ENCODE measurements at places on chromosomes 13 and 19. TPM values are rescaled to one million over a fixed set of nuclear protein-coding genes. Genes with fewer than 3 reads are reported as not detected.
A peak's percentile ranks its signal among the peaks of the same experiment; 100 is the strongest.

GRCh38 chr19:45825917-45826893 is 11.1 kb upstream of the RSPH6A start:
- no peak for DNase-seq
- H3K27ac ChIP-seq: no peak overlapping the region
- no peak overlapping the region for H3K4me3 ChIP-seq
- peaks cover 2% of the 10 kb centered on the region for H3K36me3 ChIP-seq

GRCh38 chr19:51141181-51141580 is 920 bp upstream of the SIGLEC7 start:
- no peak overlapping the region for H3K27ac ChIP-seq
- H3K4me3 ChIP-seq: no peak overlapping the region
- H3K27me3 ChIP-seq: peaks cover 33% of the 10 kb centered on the region
- H3K4me1 ChIP-seq: peaks cover 4% of the 10 kb centered on the region
- no peaks in the 10 kb centered on the region for H3K36me3 ChIP-seq
- no peak for DNase-seq

GRCh38 chr13:65932587-65933239 is 1297.4 kb downstream of the PCDH9 start:
- H3K27ac ChIP-seq: no peak overlapping the region
- H3K36me3 ChIP-seq: no peaks in the 10 kb centered on the region
- no peaks in the 10 kb centered on the region for H3K4me1 ChIP-seq
- no peak for DNase-seq
- no peaks in the 10 kb centered on the region for H3K27me3 ChIP-seq

- no peak overlapping the region for H3K27ac ChIP-seq
- no peak for DNase-seq
- H3K36me3 ChIP-seq: no peaks in the 10 kb centered on the region
- no peaks in the 10 kb centered on the region for H3K27me3 ChIP-seq
- no peak overlapping the region for H3K4me3 ChIP-seq
Observed at GRCh38 chr19:54677217-54677616, 14.4 kb downstream of the LILRB4 start.

Gene SERTM1
- not detected for total RNA-seq

Gene KLK14
- total RNA-seq: 0.59 TPM

DNA sequence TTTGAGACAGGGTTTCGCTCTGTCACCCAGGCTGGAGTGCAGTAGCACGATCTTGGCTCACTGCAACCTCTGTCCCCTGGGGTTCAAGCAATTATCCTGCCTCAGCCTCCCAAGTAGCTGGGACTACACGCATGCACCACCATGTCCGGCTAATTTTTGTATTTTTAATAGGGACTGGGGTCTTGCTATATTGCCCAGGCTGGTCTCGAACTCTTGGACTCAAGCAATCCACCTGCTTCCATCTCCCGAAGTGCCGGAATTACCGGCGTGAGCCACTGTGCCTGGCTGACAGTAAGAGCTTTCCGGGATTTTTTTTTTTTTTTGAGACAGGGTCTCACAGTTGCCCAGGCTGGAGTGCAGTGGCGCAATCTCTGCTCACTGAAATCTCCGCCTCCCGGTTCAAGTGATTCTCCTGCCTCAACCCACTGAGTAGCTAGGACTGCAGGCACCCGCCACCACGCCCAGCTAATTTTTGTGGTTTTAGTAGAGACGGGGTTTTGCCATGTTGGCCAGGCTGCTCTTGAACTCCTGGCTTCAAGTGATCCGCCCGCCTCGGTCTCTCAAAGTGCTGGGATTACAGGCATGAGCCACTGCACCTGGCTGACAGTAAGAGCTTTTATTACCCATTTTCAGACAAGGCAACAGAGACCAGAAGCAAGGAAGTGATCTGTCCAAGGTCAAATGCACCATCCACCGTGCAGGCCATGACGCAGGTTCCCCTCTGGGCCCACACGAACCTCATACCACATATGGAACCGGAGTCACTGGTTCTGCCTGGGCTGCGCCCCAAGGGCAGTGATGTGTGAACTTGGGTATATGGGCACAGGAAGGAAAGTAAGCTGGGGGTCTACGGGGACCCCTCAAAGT is 21.0 kb downstream of the RFX1 start:
- H3K36me3 ChIP-seq: no peaks in the 10 kb centered on the region
- H3K4me3 ChIP-seq: no peak overlapping the region
- peak overlapping the region; percentile 99 for H3K27ac ChIP-seq
- no peaks in the 10 kb centered on the region for H3K27me3 ChIP-seq

GRCh38 chr13:46575818-46576221 is 22.9 kb downstream of the LRCH1 start:
- H3K27ac ChIP-seq: peak overlapping the region; percentile 9
- no peaks in the 10 kb centered on the region for H3K27me3 ChIP-seq
- H3K4me3 ChIP-seq: no peak overlapping the region
- H3K36me3 ChIP-seq: no peaks in the 10 kb centered on the region

GRCh38 chr19:1259206-1259875 is 9.8 kb upstream of the CIRBP start:
- peak overlapping the region; percentile 100 for H3K27ac ChIP-seq
- peak overlapping the region; percentile 62 for H3K4me3 ChIP-seq
- peaks cover 91% of the 10 kb centered on the region for H3K4me1 ChIP-seq
- H3K27me3 ChIP-seq: no peaks in the 10 kb centered on the region
- DNase-seq: peak; percentile 87

Gene CCDC8
- not detected for total RNA-seq

DNA sequence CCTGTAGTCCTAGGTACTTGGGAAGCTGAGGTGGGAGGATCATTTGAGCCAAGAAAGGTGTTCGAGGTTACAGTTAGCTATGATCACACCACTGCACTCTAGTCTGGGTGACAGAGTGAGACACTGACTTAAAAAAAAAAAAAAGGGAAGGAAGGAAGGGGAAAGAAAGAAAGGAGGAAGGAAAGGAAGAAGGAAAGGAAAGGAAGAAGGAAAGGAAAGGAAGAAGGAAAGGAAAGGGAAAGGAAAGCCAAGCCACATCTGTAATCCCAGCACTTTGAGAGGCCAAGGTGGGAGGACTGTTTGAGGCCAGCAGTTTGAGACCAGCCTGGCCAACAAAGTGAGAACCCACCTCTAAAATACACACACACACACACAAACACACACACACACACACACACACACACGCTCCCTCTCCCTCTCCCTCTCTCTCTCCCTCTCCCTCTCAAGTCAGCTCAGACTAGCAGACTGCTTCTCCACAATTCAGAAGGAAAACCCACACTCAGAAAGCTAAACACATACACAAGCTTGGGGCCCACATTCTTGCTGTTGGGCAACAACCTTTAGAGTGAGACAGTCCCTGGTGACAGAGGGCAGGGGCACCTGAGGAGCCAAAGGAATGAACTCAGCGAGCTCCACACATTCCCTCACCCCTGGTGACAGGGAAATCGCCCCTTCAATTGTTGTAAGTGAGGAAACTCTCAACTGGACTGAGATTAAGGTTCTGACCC is 2.7 kb downstream of the ZNF709 start:
- peak; percentile 25 for DNase-seq
- no peak overlapping the region for H3K4me3 ChIP-seq
- H3K36me3 ChIP-seq: no peaks in the 10 kb centered on the region
- H3K27me3 ChIP-seq: no peaks in the 10 kb centered on the region
- H3K27ac ChIP-seq: peak overlapping the region; percentile 55
- peaks cover 40% of the 10 kb centered on the region for H3K4me1 ChIP-seq

GRCh38 chr19:41457241-41457640 is 14.3 kb downstream of the ERICH4 start:
- H3K27ac ChIP-seq: no peak overlapping the region
- no peaks in the 10 kb centered on the region for H3K27me3 ChIP-seq
- H3K36me3 ChIP-seq: no peaks in the 10 kb centered on the region
- no peak overlapping the region for H3K4me3 ChIP-seq
- no peak for DNase-seq
- peaks cover 8% of the 10 kb centered on the region for H3K4me1 ChIP-seq

- DNase-seq: peak; percentile 30
- no peak overlapping the region for H3K4me3 ChIP-seq
- H3K27me3 ChIP-seq: no peaks in the 10 kb centered on the region
- H3K27ac ChIP-seq: no peak overlapping the region
- H3K36me3 ChIP-seq: no peaks in the 10 kb centered on the region
Observed at GRCh38 chr19:43759515-43759914, 4.8 kb upstream of the SMG9 start.

DNA sequence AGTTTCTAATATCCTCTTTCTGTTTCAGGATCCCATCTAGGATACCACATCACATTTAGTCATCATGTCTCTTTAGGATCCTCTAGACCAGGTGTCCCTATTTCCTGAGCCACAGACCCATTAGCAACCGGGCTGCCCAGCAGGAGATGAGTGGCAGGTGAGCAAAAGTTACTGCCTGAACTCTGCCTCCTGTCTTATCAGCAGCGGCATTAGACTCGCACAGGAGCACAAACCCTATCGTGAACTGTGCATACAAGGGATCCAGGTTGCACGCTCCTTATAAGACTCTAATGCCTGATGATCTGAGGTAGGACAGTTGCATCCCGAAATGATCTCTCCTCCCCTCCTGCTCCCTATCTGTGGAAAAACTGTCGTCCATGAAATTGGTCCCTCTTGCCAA is 7.8 kb upstream of the CEBPG start:
- no peaks in the 10 kb centered on the region for H3K36me3 ChIP-seq
- peaks cover 7% of the 10 kb centered on the region for H3K27me3 ChIP-seq
- H3K4me1 ChIP-seq: no peaks in the 10 kb centered on the region
- DNase-seq: no peak

GRCh38 chr13:19055611-19056010 is 126.0 kb downstream of the TUBA3C start:
- H3K27ac ChIP-seq: no peak overlapping the region
- no peaks in the 10 kb centered on the region for H3K27me3 ChIP-seq
- H3K36me3 ChIP-seq: no peaks in the 10 kb centered on the region
- no peaks in the 10 kb centered on the region for H3K4me1 ChIP-seq
- DNase-seq: no peak

- H3K4me3 ChIP-seq: no peak overlapping the region
- H3K36me3 ChIP-seq: no peaks in the 10 kb centered on the region
- H3K27ac ChIP-seq: no peak overlapping the region
- no peaks in the 10 kb centered on the region for H3K27me3 ChIP-seq
Observed at GRCh38 chr19:34832581-34833112, 59.6 kb upstream of the ZNF599 start.

DNA sequence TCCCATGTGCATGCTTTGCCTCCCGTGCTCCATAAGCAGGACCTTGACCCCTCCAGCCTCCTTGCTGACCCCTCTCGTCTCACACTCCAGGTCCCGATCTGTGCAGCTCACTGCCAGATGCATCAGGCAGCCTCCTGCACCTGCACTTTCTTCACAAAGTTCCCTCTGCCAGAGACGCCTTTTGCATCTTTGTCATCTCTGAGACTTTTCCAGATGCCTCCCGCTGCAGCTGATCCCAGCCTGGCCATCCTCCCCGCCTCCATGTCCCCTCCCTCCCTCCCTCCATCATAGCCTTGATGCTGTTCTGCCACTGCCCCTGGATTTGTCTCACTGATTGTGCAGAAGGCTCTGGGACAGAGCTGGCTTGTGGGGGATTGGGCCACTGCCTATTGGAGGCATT is 29.9 kb downstream of the PPP1R37 start:
- no peaks in the 10 kb centered on the region for H3K27me3 ChIP-seq
- DNase-seq: no peak

Gene UPF3A
- total RNA-seq: 109 TPM

Gene OR7G2
- total RNA-seq: not detected

- H3K36me3 ChIP-seq: no peaks in the 10 kb centered on the region
- H3K4me3 ChIP-seq: no peak overlapping the region
- no peaks in the 10 kb centered on the region for H3K4me1 ChIP-seq
- H3K27me3 ChIP-seq: no peaks in the 10 kb centered on the region
- DNase-seq: no peak
Observed at GRCh38 chr13:43331672-43332071, 308.3 kb downstream of the DNAJC15 start.

DNA sequence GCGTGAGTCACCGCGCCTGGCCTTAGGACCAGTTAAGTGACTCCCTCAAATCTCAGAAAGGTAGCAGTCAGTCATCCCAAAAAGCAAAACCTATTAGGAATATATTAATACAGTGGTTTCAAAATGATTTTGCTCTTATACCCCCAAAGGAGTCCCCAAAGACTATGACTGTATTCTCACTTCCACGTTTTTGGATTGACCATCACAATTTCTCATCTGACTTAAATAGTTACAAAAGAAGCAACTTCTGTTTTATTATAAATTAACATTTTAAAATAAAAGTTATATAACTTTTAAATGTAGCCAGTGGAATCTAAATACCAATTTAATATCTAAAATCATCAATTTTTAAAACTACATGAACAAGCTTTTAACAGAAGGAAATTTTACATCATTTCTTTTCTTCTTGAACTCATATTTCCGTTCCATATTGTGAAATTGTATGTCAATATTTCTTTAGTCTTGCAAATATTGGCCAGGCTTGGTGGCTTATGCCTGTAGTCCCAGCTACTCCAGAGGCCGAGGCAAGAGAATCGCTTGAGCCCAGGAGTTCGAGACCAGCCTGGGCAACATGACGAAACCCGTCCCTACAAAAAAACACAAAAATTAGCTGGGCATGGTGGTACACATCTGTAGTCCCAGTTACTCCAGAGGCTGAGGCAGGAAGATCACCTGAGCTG is 1.5 kb upstream of the SPART start:
- no peak overlapping the region for H3K27ac ChIP-seq
- H3K4me1 ChIP-seq: peaks cover 16% of the 10 kb centered on the region
- no peaks in the 10 kb centered on the region for H3K27me3 ChIP-seq
- no peaks in the 10 kb centered on the region for H3K36me3 ChIP-seq

Gene TNFSF13B
- 4.5 TPM for total RNA-seq

Gene ZNF20
- total RNA-seq: 10.6 TPM

Gene PRKCG
- total RNA-seq: not detected

DNA sequence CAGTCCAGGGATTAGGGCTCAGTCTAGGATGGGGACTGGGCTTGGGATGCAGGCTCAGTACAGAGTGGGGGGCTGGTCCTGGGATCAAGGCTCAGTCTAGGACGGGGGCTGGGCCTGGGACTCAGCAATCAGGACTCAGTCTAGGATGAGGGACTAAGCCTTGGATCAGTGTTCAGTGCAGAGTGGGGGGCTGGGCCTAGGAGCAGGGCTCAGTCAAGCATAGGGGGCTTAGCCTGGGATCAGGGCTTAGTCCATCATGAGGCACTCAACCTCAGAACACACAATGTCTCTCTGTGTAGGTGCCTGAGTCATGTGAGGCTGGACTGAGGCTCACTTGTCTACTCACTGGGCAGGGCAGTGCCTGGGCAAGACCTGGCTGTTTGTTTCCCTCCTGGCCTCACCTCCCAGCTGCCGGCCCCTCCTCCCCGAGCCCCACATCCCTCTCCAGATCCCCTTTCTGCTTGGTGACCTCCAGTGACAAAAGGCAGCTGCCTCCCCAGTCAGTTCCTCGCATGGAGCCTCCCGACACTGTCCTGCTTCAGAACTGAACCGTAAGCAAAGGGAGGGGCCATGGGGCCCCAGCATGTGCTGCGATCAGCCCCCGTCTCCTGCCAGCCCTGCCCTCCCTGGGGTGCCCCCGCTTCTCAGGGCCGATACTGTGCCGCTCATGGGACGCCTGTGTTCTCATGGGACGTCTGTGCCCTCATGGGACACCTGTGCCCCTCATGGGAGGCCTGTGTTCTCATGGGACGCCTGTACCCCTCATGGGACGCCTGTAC is 6.5 kb upstream of the S1PR4 start:
- no peaks in the 10 kb centered on the region for H3K36me3 ChIP-seq
- H3K27ac ChIP-seq: peak overlapping the region; percentile 93
- peaks cover 38% of the 10 kb centered on the region for H3K4me1 ChIP-seq
- no peak for DNase-seq

Data from B cell (primary cell).